ENCODE measurements at places on chromosomes 7 and 10. TPM values are rescaled to one million over a fixed set of nuclear protein-coding genes. Genes with fewer than 3 reads are reported as not detected.

DNA sequence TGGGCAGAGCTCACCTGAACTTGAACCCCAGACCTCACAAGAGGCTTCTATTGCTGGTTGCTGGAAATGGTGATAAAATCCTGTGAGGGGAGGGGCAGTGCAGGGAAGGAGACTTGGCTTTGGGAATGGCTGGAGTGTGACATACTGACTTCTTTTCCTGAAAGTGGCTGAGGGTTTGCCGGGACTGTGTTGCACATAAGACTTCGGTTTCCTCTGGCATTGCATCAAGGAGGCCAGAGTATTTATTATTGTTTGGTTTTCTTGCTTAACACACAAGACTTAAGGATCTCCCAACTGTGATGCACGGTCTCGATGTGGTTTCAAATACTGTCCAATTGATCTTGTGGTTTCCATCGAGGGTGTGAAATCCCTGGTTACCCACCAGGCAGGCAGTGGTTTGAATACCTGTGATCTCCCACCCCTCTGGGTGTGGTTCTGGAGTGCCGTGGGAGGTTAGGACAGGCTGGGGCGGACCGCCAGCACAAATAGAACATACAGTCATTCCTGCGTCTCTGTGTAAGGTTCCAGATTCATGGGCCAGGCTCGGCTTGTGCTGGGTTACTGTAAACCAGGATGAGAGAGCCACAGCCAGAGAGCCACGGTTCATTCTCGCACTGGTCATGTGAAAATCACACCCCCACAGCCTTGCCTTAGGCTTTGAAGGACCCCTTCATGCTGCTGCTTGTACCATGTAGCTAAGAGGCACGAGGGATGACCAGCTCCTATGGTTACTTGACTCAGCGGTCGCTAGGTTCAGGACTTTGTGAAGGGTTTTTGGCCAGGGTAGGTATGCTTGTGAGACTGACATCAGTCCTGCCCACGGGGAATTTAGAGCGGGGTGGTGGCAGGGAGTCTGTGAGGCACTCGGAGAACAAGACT is 39.2 kb downstream of the WBP1L start:
- peak; percentile 90 for DNase-seq

DNA sequence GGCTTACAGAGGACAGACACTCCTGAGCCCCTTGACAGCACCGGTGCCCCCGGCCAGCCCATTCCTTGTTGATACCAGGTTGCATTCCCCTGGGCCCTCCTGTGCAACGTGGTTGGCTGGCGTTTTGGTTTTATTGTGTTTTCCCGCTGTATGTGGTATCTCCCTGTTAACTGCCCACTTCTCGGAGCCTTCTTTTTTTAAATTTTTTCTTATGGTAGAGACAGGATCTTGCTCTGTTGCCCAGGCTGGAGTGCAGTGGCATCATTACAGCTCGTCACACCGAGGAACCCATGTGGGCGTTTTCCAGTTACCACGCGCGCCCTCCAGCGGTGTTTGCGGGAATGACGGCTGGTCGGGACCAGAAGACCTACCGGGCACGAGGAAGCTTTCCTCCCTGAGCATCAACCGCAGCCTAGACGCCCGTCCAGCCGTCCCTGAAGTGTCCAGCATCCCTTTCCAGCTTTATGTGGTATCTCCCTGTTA is 16.9 kb upstream of the ZFAND2A start:
- DNase-seq = peak; percentile 59

DNA sequence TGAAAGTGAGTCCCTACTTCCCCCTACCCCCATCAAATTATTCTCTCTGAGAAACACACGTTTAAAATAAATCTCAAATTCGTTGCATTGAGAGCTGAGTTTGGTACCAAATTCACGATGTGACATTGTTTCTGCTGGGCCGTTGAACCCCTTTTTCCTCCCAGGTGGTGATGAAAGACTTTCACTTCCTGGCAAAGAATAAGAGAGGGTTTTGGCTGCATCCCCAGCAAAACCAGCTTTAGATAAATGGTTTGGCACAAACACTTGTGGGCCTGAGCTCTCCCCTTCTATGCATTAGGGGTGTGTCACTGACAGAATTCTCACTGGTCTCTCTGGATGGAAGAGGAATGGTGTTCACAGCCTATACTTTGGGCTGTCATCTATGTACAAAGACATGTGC is 8.8 kb upstream of the DNTT start:
- no peak for DNase-seq

DNA sequence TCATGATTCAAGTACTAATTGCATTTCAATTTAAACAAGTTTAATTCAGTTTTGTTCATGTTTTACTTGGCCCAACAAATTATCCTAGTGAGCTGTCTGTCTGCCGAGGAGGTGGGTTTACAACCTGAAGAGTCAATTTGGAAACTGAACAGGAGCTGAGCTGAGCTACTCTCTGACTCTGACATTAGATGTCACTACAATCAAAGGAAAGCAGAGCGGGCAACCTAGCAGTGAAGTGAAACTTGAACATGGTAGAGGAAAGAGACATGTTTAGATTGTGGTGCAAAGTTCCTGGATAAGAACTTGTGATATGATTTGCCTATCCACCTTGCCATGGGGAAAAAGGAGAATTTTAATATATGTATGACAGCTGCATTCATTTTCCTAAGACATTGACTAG is 9.6 kb upstream of the AGR3 start:
- no peak for DNase-seq

- no peak for DNase-seq
Observed at GRCh38 chr7:15086131-15086611, 183.6 kb upstream of the DGKB start.

DNA sequence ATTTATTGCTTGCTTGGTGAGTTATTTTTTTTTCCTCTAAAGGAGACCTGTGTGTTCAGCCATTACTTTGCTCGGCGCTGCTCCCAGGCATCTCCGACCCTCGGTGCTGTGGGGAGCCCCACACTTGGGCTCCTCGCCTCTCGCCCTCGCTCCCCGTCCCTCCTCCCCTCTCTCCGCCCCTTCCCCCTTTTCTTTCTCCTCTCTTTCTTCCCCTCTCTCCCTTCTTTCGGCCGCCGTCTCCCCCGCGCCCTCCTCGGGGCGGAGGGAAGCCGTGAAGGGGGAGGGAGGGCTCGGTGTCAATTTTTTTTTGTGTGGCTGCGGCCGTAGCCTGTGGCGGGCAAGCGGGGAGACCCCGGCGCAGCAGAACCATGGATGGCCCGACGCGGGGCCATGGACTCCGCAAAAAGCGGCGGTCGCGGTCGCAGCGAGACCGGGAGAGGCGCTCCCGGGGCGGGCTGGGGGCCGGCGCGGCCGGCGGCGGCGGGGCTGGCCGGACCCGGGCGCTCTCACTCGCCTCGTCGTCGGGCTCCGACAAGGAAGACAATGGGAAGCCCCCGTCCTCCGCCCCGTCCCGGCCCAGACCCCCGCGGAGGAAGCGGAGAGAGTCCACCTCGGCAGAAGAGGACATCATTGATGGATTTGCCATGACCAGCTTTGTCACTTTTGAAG is 1.1 kb downstream of the AUTS2 start:
- DNase-seq = no peak

- no peak for DNase-seq
Observed at GRCh38 chr10:3008518-3009195, 58.7 kb upstream of the PFKP start.

Gene EN2
- total RNA-seq = 0.52 TPM

Gene BAMBI
- total RNA-seq = 0.89 TPM
